WERI-Rb-1 (cell line): ENCODE measurements at places on chromosomes 2 and 18.

GRCh38 chr2:54459037-54459441 is 2.9 kb downstream of the SPTBN1 start:
- no peak for DNase-seq

DNA sequence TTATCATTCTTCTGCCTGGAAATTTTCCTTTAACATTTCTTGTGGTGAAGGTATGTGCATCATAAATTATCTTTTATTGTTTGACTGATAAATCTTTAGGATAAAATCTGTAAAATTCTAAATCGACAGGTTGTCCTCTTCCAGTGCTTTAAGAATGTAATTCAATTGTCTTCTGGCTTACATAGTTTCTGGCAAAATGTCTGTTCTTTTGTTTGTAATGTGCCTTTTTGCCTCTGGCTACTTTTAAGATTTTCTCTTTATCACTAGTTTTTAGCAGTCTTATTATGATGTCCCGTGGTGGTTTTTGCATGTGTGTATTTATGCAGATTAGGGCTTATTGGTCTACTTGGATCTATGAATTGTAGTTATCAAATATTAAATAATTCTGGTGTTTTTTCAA is 203.6 kb upstream of the COPS8 start:
- no peak for DNase-seq

GRCh38 chr18:40120796-40121391 is 1834.1 kb upstream of the PIK3C3 start:
- no peak for DNase-seq

- no peak for DNase-seq
Observed at GRCh38 chr2:17790536-17790935, 25.7 kb upstream of the MSGN1 start.

GRCh38 chr2:46332686-46333281 is 35.6 kb downstream of the EPAS1 start:
- no peak for DNase-seq

DNA sequence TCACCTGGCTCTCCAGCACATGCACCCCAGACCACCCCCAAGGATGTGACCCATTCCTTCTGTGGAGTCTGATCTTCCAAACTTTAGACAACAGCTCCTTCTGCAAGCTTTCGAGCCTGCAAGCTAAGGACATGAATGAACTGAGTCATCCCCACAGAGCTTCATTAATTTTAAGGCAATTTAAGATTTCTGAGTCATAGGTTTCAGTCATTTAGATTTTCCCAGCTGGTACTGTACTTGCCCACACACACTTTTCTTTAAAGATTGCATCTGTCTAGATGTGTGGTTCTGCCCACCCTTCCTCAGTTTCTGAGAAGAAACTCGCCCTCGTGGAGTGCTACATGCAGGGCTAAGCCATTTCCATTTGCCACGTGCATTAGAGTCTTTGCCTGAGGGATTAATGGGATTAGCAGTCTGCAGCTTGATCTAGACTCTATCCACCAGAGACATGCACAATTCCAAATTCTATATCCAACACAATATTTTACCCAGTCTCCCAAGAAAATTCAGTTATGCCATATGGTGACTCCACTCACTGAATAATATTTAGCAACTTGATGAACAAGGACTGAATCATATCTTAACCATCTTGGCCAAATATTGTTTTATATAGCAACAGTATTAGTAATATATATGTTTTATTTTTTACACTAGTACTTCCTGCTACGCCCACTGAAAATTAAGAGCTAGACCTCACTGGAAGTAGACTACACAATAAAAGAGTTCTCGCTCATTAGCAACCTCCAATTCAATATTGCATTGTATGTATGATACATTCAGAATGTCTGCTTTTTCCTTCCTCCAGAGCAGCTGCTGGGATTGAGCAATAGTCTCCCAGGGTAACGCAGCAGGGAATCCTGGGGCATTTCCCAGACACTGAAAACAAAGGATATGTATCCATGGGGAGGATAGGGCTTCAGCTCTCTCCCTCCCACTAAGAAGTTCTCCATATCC is 14.3 kb upstream of the TRIB2 start:
- DNase-seq, result peak; percentile 59

DNA sequence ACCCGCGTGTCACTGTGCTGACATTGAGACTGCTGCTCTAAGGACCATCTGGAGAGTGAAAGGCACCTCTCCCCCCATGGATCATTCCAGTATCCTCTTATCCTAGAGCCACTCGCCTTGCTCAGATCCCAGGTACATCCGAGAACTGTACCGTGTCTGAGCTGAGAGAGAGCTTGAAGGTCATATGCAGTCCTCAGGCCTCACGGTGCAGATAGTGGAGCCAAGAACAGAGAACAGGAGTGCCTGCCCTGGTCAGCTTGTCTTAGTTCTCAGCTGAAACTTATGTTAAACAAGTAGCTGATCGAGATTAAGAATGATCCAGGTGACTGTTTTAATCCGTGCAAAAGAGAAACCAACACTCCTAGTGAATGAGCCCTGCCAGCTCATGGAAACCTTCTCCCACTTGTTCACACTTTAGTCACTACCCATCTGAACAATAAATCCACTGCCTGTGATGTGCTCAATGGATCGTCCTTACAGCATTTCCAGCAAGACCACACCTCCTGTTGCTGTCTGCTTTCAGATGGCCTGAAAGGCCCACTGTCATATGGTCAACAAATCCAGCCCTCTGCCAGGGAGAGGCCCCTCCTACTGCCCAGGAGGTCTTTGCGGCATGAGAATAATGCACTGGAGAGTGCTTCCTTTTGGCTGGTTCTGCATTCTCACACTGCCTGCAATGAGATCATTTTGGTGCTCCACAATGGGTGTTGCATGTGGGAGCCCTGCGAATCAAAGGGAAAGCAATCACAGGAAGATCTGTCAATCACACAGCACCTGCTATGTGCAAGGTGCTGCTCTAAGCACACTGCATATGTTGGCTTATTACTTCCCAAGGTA is 43.7 kb upstream of the APCDD1 start:
- peak; percentile 41 for DNase-seq

- no peak for DNase-seq
Observed at GRCh38 chr18:73975266-73975665, 172.4 kb downstream of the FBXO15 start.

GRCh38 chr2:225070811-225071210 is 28.5 kb upstream of the DOCK10 start:
- DNase-seq, result no peak

DNA sequence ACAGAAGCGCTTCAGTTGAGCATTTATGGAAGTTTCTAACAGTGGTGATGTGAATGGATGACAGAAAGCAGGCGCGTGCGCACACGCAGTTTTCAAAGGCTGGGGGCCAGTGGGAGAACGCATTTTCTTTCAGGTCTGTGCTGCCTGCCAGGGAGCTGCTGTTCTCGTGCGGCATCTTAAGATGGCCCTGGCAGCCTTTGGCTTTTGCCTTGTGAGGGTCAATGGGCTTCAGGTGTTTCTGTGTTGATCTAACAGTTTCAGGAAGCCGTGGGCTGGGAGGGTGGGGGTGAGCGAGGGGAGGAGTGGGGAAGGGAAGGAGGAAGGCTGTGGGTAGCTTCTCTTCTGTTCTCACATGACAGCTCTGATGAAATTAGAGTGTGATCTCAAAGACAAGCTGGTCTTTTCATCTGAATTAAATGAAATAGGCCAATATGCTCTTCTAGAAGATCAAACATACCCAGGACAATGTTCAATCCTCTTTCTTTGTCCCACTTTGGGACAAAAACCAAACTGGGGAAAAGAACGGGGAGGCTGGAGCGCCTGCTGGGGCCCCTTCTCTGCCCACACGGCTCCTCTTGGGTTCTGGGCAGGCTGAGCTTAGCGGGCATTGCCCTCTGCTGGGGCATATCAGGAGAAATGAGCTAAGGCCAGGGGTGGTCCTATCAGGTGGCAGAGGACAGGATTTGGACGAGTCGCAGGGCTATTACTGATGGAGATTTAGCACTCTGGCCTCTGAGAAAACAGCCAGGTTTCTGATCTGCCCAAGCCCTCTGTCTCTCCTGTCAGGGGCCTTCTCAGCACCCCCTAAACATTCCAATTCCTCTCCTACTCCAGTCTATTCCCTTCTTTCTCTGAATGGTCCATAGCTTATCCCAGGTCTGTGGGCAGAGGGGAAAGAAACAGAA is 126.2 kb upstream of the LGALSL start:
- DNase-seq, result peak; percentile 58

DNA sequence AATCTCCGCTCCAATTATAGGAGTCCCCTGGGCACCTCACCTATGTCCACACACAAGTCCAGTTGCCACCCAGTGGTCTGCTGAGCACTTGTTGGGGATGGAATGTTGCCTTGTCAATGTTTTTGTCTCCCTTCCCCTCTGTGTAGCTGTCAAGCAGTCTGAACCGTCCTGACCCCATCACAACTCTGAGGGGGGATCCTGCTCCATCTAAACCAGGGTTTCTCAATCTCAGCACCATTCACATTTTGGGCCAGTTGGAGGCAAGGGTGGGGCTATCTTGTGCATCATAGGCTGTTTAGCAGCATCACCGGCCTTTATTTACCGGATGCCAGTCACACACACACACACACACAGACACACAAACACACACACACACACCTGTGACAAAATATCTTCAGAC is 53.0 kb downstream of the CYP26B1 start:
- no peak for DNase-seq

- no peak for DNase-seq
Observed at GRCh38 chr2:96913398-96914202, 43.7 kb upstream of the SEMA4C start.

DNA sequence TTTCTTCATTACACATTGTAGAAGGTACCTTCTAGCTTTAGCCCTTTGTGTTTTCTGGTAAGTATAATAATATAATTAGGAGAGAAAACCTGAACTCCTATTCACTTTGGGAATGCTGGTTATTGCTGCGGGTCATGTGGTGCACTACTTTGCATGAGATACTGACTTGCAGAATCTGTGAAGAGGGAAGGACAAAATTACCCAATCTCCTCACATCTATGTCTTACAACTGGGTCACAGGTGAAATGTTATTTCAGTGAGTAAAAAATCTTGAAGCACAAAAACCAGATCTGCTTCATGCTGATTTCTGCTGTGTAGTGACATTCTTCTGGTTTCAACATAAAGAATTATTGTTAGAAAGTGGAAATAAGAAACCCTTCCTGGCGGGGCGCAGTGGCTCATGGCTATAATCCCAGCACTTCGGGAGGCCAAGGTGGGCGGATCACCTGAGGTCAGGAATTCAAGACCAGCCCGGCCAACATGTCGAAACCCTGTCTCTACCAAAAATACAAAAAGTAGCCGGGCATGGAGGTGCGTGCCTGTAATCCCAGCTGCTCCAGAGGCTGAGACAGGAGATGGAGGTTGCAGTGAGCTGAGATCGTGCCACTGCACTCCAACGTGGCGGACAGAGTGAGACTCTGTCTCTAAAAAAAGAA is 211.0 kb upstream of the REG3G start:
- DNase-seq, result no peak

DNA sequence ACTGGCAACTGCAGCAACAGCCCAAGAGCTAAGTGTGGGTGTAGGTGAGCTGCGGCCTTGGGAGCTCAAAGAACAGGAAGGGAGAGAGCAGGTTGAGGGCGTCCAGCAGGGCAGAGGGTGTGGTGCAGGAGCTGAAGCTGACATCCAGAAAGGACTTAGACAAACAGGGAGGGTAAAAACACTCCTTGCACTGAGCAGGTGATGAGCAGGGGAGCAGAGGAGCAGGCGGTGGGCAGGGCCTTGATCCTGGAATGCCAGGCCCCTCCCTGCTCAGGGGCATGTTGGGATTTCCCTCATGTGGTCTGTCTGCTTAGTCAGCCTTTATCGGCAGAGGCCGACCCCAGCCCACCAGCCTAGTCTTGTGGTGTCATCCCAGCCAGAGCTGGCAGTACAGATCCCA is 63.6 kb downstream of the VSNL1 start:
- DNase-seq, result no peak
